ENCODE measurements at places on chromosomes 12 and 14.

DNA sequence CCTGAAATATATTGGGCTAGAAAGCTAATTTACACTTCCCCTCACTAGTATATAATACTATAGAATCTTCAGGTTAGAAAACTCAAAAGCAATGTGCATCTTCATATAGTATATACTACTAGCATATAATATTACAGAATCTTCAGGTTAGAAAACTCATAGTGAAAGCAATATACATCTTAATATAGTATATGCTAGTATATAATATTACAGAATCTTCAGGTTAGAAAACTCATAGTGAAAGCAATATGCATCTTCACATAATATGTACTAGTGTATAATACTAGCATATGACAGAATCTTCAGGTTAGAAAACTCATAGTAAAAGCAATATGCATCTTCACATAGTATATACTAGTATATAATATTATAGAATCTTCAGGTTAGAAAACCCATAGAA is 329.6 kb downstream of the ZFP36L1 start:
- DNase-seq, result no peak

DNA sequence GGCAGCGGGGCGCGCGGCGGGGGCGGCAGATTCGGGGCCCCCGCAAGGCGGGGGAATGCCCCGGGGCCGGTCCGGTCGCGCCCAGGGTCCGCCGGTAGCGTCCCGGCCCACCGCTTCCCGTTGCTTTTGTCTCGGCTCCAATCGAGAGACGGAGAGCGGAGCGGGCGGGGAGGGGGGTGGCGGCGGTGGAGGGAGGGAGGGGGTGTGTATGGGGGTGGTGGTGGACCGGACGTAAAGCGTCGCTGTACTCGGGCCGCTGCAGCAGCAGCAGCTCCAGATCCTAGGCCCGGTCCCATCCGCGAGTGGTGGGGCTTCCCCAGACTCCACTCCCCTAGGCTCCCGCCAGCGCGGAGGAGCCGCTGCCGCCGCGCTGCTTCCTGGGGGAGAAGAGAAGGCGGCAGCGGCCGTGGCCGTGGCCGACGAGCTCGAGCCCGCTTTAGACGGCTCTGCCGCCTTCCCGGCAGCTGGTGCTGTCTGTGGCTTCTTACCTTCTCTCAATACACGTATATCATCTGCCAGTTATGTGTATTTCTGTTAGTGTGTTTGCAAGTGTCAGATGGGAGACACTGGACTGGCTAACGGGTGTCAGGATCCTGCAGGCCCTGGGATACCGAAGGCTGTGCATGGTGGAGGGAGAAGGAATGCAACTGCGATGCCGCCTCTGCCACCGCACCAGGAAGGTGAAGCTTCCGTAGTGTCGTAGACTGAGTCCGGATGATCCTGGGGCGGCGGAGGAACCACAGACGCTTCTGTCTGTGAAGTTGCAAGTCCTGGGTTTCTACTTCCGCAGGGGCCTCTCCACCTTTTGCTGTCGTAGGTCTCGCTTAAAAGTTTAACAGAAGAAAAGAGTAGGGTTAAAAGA is 508 bp downstream of the CNOT2 start:
- peak; percentile 30 for DNase-seq

- no peak for DNase-seq
These were observed 1.0 kb upstream of the SERPINA3 start for GRCh38 chr14:94611179-94611578.

- DNase-seq, result no peak
These were observed 299.2 kb upstream of the FKBP4 start for GRCh38 chr12:2495417-2496112.

DNA sequence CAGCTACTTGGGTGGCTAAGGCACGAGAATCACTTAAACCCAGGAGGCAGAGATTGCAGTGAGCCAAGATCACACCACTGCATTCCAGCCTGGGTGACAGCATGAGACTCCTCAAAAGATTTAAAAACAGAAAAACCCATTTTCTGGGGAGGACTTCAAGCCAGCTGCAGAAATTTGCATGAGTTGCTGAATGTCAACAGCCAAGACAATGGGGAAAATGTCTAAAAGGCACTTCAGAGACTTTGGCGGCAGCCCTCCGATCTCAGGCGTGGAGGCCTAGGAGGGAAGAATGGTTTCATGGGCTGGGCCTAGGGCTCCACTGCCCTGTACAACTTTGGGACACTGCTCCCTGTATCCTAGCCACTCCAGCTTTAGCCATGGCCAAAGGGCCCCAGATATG is 177.8 kb upstream of the C14orf180 start:
- no peak for DNase-seq

DNA sequence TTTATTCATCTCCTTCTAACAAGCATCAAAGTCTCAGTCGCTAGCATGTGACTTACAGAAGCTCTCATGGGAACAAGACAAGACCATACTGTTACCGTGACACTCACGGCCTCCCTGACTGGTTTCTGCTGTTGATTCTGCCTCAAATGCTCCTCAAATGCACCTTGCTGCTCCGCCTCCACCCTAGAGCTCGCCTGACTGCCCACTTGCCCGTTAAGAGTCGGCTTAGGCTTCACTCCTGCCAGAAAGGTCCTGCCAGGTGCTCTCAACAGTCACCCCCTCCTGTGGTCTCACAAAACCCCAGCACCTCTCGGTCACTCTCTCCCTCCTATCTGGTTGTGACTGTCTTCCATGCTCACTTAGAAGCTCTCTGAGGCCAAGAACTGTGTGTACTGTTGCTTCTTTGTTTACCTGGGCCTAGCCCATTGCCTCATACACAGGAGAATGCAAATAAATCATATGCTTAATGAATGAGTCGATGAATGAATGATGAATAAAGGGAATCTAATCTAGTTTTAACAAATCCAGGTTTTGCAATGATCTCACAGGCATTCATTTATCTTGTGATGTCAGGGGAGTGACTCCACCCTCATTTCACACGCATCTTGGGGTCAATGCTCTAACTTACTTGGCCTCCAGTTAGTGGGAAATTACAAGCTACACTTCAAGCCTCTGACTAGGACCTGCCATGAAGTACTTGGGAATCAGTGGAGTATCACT is 41.3 kb downstream of the SSH1 start:
- DNase-seq, result no peak

DNA sequence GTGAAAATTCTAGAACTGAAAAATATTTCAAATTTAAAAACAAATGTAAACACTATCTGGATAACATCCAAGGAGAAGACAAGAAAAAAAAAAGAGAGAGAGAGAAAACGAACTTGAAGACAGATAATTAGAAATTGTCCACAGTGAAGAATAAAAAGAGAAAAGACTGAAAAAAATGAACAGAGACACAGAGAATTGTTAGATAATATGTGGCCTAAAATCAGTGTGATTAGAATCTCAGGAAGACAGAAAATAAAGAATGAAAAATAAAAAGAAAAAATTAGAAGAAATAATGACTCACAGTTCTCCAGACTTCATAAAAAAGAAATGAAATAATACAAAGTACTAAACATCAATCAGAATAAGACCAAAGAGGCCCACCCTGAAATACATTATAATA is 1209.3 kb downstream of the FSCB start:
- no peak for DNase-seq

DNA sequence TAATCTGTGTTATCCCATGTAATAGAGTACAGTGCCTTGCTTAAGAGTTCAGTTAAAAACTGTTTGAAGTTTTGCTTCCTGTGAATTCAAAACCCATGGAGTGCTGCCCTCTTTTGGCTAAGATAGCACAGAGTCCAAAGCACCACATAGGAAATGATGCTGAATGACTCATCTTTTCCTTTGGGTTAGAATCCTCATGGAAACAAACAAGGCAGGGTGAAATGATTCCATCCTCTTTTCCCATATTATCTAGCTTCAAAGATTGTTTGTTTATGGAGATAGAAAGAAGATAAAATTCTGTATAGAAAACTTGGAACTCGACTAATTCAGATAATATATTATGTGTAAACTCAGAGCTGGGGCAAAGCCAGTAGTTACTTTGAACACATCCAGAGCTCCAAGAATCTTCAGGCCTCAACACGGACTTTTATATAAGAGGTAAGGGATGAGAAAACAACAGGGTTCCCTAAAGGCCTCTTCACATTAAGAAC is 87.4 kb downstream of the OTOGL start:
- DNase-seq, result peak; percentile 64

- DNase-seq, result no peak
These were observed 10.8 kb upstream of the GYS2 start for GRCh38 chr12:21615431-21615830.

GRCh38 chr14:74492776-74493342 is at the start of gene NPC2:
TSS of gene NPC2 (minus strand) at chr14:74493305. CDS start at chr14:74493274, 31 bp downstream.
- no peak for DNase-seq

- DNase-seq, result no peak
These were observed 4.5 kb upstream of the JPH4 start for GRCh38 chr14:23582906-23583760.

GRCh38 chr14:20732979-20733635 is 12.6 kb upstream of the EDDM3A start:
- no peak for DNase-seq

GRCh38 chr12:6218347-6218925 is 18.2 kb downstream of the CD9 start:
- DNase-seq, result peak; percentile 77

- DNase-seq, result no peak
These were observed 70.4 kb downstream of the KCNC2 start for GRCh38 chr12:75139196-75139595.

GRCh38 chr12:50217202-50217601 is 50.0 kb upstream of the CERS5 start:
- no peak for DNase-seq
